Placental pericyte (primary cell): ENCODE measurements at places on chromosomes 7 and 10. TPM values are rescaled to one million over a fixed set of nuclear protein-coding genes. Genes with fewer than 3 reads are reported as not detected.

SPDYE6 gene
- not detected in 2 replicates for total RNA-seq

HTRA1 gene
- total RNA-seq = 14.0 and 73.4 TPM in 2 replicates

PPP1R17 gene
- total RNA-seq = not detected in 2 replicates

TUBB8 gene
- total RNA-seq = not detected in 2 replicates

HOXA4 gene
- total RNA-seq = 0.29 TPM in 1 of 2 replicates, not detected in the other

TRIM73 gene
- total RNA-seq = 0.22 and 0.29 TPM in 2 replicates

EXOC6 gene
- 16.8 and 36.3 TPM in 2 replicates for total RNA-seq

NODAL gene
- total RNA-seq = not detected in 2 replicates

CRHR2 gene
- total RNA-seq = not detected in 2 replicates

TRPV5 gene
- total RNA-seq = not detected in 2 replicates
